ENCODE measurements at places on chromosomes 1 and 21.

DNA sequence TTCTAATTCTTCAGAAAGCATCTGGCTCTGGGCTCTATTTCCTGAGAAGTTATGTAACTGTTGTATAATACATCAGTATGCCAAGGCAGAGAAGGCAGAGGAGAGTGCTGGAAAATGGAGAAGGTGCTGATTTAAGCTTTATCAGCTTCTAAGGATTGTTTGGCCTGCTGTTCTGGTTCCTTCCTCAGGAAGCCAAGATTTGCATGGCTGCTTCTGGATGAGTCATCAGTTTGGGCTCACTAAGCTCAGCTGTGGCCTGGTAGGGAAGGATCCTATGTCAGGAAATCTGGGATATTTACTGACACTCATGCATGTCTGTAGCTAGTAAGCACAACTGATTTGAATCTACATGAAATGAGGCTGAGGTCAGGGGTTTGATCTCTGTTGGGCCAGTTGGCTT is 73.2 kb upstream of the ADGRL4 start:
- DNase-seq: no peak

DNA sequence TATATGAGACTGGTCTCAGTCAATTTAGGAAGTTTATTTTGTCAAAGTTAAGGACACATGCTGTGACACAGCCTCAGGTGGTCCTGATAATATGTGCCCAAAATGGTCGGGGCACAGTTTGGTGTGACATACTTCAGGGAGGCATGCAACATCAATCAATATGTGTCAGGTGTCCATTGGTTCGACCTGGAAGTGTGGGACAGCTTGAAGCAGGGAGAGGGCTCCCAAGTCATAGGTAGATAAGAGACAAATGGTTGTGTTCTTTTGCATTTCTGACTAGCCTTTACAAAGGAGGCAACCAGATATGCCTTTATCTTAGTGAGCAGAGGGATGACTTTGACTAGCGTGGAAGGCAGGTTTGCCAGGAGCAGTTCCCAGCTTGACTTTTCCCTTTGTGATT is 4.5 kb upstream of the ERVH48-1 start:
- no peak for DNase-seq

DNA sequence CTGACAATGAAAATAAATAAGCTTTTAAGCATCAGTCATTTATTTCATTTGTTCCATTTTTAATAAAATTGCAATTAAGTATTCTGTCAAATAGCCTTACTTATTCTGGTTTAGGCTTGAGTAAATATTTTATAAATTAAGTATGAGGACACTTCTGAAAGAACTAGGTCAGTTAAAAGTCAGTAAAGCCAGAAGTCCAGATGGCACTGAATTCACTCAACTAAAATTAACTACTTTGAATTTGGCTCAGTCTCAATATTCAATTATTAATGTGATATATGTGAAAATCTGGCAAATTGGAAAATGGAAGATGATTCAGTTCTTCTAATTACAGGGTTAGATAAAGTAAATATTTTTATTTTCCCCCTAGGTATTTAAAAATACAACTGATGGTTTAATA is 174.2 kb downstream of the BRINP3 start:
- DNase-seq: no peak

- no peak for DNase-seq
Measured at GRCh38 chr1:184189361-184189760, 137.8 kb downstream of the TSEN15 start.

DNA sequence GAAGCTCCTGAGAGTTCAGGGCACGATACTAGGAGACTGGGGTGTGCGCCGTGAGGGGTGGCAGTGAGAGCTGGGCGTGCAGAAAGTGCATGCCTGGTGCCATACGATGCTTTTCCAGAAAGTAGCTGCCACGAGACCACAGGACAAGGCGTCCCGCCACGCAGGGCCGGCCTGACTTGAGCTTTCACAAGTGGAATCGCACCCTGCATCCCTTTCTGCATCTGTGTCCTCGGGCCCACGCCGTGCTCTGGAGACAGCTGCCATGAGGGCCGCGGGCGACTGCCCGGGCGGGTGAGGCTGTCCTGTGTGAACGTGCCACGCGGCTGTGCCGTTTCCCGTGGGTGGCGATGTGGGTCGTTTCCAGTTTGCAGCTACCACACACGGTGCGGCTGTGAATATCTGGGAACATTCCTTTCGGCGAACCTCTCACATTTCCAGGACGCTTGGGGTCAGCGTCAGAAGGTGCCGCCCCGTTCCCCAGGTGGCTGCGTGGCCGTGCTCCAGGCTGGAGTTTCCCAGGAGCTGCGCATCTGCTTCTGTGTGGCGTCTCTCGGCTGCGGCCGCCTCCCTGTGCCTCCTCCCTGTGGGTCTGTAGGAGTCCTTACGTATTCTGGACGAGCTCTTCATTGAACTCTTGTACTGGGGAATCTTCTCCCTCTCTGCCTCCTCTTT is 1.0 kb upstream of the PERM1 start:
- no peak for DNase-seq

- no peak for DNase-seq
Measured at GRCh38 chr1:244102468-244102867, 51.4 kb downstream of the ZBTB18 start.

- no peak for DNase-seq
Measured at GRCh38 chr1:219808790-219809189, 119.6 kb downstream of the SLC30A10 start.

GRCh38 chr1:14625572-14625971 is 27.1 kb downstream of the KAZN start:
- DNase-seq: no peak

- DNase-seq: no peak
Measured at GRCh38 chr21:41638201-41638790, 128.6 kb downstream of the RIPK4 start.

DNA sequence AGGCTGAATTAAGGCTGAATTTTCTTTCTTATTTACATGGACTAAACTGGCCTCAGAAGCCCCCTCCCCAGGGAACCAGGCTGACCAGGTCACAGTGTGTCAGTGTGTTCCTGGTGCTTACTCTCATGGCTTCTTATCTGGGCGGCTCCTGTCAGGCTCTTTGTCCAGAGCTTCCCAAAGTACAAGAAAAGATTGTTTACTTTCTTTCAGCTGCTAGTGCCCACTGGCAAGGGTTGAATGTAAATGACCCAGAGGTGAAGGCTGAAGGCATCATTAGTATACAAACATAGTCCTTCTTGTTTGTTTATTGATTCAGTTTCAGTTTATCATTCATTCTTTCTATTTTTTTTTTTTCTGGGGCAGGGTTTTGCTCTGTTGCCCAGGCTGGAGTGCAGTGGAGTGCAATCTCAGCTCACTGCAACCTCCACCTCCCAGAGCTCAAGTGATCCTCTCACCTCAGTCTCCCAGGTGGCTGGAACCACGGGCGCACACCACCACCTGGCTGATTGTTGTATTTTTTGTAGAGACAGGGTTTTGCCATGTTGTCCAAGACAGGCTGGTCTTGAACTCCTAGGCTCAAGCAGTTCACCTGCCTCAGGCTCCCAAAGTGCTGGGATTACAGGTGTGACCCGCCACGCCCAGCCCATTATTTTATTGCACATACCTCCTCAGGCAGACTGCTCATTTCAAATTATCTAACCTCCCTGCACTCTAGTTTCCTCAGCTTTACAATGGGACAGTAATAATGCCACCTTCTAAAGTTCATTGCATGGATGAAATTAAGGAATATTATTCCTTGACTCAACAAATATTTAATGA is 9.8 kb upstream of the KDM4A start:
- DNase-seq: no peak

DNA sequence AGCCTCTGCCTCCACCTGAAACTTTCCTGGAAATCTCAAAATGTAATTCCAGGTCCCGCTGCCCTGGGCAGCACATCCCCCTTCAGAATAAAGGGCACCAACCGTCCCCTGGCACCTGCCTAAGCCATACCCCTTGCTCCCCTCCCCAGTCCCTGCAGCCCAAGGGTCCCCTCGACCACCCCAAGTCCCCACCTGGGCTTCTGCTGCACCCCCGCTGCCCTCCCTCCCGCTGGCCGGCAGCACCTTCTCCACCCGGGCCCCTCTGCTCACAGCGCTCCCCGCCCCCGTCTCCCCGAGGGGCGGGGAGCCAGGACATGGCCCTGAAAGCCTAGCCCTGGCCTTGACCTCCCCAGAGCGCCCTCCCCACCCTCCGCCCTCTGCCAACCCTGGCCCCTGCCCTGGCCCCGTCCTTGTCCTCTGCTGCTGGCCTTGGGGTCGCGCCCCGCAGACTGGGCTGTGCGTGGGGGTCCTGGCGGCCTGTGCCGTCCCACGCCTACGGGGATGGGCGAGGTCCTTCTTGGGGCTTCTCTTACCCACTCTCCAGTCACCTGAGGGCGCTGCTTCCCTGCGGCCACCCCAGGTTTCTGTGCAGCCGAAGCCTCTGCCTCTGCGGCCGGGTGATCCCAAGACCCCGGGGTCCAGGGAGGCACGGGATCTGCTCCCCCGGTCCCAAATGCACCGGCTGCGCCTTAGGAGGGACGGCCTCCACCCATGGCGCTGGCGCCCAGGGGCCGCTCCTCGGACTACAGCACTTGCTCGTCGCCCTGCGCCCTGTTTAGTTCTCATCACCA is 41.7 kb downstream of the WDR4 start:
- no peak for DNase-seq

- DNase-seq: no peak
Measured at GRCh38 chr1:4637616-4638344, 16.6 kb upstream of the AJAP1 start.

DNA sequence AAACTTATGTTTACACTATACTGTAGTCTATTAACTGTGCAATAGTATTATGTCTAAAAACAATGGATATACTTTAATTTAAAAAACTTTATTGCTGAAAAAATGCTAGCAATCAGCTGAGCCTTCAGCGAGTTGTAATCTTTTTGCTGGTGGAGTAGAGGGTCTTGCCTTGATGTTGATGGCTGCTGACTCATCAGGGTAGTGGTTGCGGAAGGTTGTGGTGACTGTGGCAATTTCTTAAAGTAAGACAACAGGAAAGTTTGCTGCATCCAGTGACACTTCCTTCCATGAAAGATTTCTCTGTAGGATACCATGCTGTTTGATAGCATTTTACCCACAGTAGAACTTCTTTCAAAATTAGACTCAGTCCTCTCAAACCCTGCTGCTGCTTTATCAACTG is 234.7 kb upstream of the CSF3R start:
- DNase-seq: no peak

GRCh38 chr1:40384887-40385286 is 11.4 kb downstream of the SMAP2 start:
- no peak for DNase-seq

GRCh38 chr1:89545264-89546038 is 20.8 kb downstream of the LRRC8B start:
- no peak for DNase-seq

GRCh38 chr1:248862998-248863881 is 4.4 kb upstream of the ZNF692 start:
- peak; percentile 80 for DNase-seq

GRCh38 chr1:42108309-42108708 is 44.9 kb upstream of the GUCA2B start:
- DNase-seq: no peak

- no peak for DNase-seq
Measured at GRCh38 chr1:3410142-3410925, 44.1 kb upstream of the ARHGEF16 start.

DNA sequence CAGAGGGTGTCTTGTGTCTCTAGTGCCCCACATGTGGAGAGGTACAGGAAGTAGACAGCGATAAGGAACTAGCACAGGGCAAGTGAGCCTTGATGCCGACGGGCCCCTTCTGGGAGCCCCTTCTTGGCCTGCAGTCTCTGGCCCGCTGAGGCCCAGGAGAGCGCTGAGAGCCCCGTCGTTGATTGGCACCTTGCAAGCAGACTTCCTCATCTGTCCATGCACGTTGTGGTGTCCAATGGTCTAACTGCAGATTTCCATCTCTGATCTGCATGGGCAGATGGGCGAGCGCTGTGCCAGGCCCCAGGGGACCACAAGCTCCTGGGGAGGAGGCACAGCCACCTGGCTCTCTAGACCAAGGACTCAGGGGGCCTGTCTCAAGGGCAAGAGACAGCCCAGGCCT is 32.4 kb downstream of the PLEKHA6 start:
- DNase-seq: no peak

DNA sequence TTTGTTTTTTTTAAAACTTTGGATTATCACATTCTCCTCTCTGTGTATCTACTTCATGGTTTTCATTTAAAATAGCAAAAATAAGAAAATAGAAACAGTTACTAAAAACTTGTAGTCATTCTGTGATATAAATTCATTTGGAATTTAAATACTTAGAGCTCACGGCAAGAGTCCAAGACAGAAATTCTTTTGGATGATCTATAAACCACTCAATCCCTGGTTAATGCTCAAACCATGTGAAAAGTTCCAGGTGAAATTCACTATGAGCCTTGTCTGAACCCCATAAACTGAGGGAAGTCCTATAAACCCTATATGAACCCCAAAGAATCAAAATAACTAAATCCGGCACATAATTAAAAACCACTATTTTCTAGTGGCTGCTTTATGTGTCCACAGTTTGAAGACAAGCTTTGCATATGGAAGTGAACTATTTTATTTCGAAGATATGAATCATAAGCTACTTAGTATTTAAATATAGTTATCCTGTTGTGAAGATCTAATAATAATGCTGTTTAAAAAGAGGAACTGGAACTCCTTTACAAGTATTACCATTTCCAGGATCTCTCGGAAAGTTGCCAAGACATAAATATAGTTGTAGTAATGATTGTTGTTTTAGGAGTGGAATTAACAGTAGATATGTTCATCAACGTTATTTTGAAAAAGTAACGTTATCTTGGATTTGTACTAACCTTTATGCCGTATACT is 163.5 kb downstream of the NFIA start:
- DNase-seq: no peak

DNA sequence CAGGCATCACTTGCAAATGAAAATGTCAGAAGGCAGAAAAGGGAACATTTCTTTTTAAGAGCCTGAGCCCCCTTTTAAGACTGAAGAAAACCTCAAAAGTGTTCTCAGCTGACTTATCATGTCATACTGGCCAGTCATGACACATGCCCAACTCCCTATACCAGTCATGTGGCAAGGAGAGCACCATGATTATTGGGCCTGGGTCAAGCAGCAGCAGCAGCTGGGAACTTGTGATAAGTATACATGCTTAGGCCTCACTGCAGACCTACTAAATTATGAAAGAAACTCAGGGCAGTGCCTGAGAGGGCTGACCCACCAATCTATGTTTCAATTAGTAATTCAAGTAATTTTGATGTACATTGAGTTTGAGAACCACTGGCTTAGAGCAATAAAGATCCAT is 8.6 kb downstream of the RO60 start:
- no peak for DNase-seq
